ENCODE measurements at places on chromosomes 2 and 18.

GRCh38 chr2:172234716-172235691 lies 132.3 kb upstream of the DLX2 start:
- DNase-seq = peak; percentile 31

GRCh38 chr2:181142514-181142913 lies 162.1 kb downstream of the UBE2E3 start:
- DNase-seq = no peak

- no peak for DNase-seq
Observed at GRCh38 chr18:40235836-40236235, 1719.2 kb upstream of the PIK3C3 start.

- DNase-seq = no peak
Observed at GRCh38 chr2:84395820-84396219, 63.3 kb downstream of the SUCLG1 start.

GRCh38 chr2:145771525-145771924 lies 1251.6 kb upstream of the ZEB2 start:
- no peak for DNase-seq

DNA sequence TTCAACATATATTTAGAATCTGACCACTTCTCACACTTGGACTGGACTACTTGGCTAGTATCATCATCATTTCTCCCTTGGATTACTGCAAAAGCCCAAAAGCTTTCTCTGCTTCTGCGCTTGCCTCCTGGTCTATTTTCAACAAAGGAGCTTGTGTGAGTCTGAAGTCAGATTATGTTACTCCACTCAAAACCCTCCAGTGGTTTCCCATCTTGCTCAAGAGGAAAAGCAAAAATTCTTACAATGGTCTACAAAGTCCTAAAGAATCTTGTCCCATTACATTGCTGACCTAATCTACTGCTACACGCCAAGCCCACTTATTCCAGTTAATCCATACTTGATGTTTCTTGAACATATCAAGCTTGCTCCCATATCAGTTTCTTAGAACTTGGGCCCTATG lies 9.6 kb downstream of the PREPL start:
- DNase-seq = no peak

- DNase-seq = no peak
Observed at GRCh38 chr18:1308686-1309085, 404.0 kb downstream of the ADCYAP1 start.

Data from T-helper 1 cell (primary cell).